ENCODE measurements at places on chromosomes 11 and 22. TPM values are rescaled to one million over a fixed set of nuclear protein-coding genes. Genes with fewer than 3 reads are reported as not detected.

Gene OR8D4
- not detected for total RNA-seq

Gene LIF
- 9.7 TPM for total RNA-seq

Gene APOA4
- not detected for total RNA-seq

Gene ANO5
- not detected for total RNA-seq

Gene CLDN5
- total RNA-seq: 40.5 TPM

Gene KDM4E
- total RNA-seq: not detected

Gene BACE1
- 32.9 TPM for total RNA-seq

Gene RAG2
- not detected for total RNA-seq

Gene CAT
- 96.2 TPM for total RNA-seq

Gene MOGAT2
- not detected for total RNA-seq

Gene NFRKB
- total RNA-seq: 14.7 TPM

Gene ASCL3
- total RNA-seq: not detected

Gene FLRT1
- total RNA-seq: under 0.01 TPM

Gene BAIAP2L2
- total RNA-seq: 2.4 TPM

Gene SCYL1
- total RNA-seq: 103 TPM

Gene UCP3
- total RNA-seq: not detected

Gene MUC5AC
- not detected for total RNA-seq

Measured in cardiac atrium fibroblast (primary cell).